ENCODE measurements at places on chromosomes 3 and 15. TPM values are rescaled to one million over a fixed set of nuclear protein-coding genes. Genes with fewer than 3 reads are reported as not detected.
A peak's percentile ranks its signal among the peaks of the same experiment; 100 is the strongest.

Gene SI
- total RNA-seq = not detected

Gene MFN1
- 54.6 TPM for total RNA-seq

Gene GATA2
- 18.6 TPM for total RNA-seq

Gene PLSCR2
- not detected for total RNA-seq

GRCh38 chr3:153768561-153769469 is 352.4 kb upstream of the ARHGEF26 start:
- DNase-seq = peak; percentile 47
- H3K27ac ChIP-seq = no peak overlapping the region
- H3K36me3 ChIP-seq = no peaks in the 10 kb centered on the region
- H3K4me1 ChIP-seq = no peaks in the 10 kb centered on the region
- H3K4me3 ChIP-seq = no peak overlapping the region
- no peaks in the 10 kb centered on the region for H3K27me3 ChIP-seq

DNA sequence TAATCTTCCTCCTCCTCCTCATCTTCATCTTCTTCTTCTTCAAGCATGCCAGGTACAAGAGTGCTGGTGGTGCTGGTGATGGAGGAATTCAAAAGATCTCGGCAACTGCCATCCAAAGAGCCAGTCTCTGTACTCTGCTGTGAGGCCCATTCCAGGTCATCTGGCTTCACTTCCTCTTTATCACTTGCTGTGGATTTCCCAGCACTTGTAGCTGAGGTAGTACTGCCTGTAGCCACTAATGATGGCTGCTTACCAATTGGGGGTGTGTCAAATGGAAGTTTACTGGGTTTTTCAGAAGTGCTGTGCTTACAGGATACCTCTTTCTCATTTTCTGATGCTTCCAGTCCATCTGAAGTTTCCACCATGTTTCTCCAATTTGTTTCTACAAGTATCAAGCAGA is 28.8 kb upstream of the SHC4 start:
- DNase-seq = no peak
- H3K4me3 ChIP-seq = no peak overlapping the region
- H3K4me1 ChIP-seq = no peaks in the 10 kb centered on the region
- no peaks in the 10 kb centered on the region for H3K27me3 ChIP-seq
- no peak overlapping the region for H3K27ac ChIP-seq

DNA sequence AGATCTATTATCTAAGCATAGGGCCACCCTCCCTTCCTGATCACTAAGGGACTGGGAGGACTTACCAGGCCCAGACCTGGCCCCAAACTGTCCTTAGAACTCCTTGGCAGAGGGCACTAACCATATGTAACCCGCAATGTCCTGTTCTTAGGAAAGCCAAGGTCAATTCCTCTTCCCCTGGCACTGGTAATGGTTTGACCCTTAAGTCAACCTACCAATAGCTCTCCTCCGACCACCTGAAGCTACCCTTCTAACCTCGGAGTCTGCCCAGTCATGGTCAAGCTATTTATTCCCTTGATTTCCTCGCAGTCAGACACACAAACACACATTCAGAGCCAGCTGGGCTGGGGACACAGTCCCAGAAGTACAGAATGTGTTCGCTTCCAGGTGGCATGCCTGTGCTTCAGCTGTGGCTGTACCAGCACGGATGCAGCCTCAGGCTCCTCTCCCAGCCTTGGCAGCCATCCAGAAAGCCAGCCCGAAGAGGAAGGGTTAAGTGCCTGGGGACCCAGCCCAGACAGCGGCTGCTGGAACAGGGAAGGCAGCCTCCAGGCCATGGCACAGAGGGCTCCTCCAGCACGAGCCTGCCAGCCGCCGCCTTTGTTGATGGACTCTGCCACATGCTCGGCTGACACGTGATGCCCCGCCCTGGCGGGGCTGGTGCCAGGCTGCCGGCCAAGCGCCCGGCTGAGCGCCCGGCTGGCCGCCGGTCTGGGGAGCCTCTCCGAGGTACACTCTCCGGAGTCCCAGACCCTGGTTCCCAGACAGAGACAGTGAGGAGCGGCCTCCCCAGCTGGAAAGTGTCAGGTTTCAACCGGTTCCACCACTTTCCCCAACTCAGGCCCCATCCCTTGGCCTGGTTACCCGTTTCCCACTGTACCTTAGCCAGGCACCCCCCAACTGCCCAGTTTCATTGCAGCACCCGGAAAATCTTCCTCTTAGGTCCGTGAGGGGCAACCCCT is 5.5 kb downstream of the BMF start:
- no peak for DNase-seq
- H3K27me3 ChIP-seq = no peaks in the 10 kb centered on the region
- peaks cover 81% of the 10 kb centered on the region for H3K4me1 ChIP-seq
- peak overlapping the region; percentile 31 for H3K4me3 ChIP-seq
- H3K36me3 ChIP-seq = no peaks in the 10 kb centered on the region

DNA sequence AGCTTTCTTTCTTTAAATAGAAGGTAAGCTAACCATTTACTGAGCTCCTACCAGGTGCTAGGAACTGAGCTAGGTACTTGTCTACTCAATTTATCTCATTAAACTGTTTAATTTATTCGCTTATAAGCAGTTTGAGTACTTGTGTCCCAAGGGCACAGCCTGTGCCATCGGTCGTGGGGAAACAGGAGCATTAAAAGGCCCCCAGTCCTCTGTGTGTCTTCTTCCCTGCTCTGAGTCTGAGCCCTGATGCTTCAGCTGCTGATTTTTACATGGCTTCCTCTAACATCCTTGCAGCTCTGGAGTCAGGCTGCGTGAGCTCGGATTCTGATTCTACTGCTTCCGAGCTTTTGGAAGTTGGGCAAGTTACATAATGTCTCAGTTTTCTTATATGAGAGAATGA is 239.5 kb downstream of the EDEM1 start:
- no peaks in the 10 kb centered on the region for H3K27me3 ChIP-seq
- DNase-seq = no peak
- H3K4me1 ChIP-seq = no peaks in the 10 kb centered on the region
- H3K4me3 ChIP-seq = no peak overlapping the region
- H3K36me3 ChIP-seq = no peaks in the 10 kb centered on the region

- no peak for DNase-seq
- H3K4me3 ChIP-seq = no peak overlapping the region
- no peak overlapping the region for H3K27ac ChIP-seq
- no peaks in the 10 kb centered on the region for H3K36me3 ChIP-seq
Observed at GRCh38 chr3:158152186-158152585, 42.3 kb downstream of the RSRC1 start.

GRCh38 chr3:178156301-178156700 is 379.9 kb upstream of the KCNMB2 start:
- no peak overlapping the region for H3K4me3 ChIP-seq
- DNase-seq = no peak
- H3K27ac ChIP-seq = no peak overlapping the region
- no peaks in the 10 kb centered on the region for H3K36me3 ChIP-seq

DNA sequence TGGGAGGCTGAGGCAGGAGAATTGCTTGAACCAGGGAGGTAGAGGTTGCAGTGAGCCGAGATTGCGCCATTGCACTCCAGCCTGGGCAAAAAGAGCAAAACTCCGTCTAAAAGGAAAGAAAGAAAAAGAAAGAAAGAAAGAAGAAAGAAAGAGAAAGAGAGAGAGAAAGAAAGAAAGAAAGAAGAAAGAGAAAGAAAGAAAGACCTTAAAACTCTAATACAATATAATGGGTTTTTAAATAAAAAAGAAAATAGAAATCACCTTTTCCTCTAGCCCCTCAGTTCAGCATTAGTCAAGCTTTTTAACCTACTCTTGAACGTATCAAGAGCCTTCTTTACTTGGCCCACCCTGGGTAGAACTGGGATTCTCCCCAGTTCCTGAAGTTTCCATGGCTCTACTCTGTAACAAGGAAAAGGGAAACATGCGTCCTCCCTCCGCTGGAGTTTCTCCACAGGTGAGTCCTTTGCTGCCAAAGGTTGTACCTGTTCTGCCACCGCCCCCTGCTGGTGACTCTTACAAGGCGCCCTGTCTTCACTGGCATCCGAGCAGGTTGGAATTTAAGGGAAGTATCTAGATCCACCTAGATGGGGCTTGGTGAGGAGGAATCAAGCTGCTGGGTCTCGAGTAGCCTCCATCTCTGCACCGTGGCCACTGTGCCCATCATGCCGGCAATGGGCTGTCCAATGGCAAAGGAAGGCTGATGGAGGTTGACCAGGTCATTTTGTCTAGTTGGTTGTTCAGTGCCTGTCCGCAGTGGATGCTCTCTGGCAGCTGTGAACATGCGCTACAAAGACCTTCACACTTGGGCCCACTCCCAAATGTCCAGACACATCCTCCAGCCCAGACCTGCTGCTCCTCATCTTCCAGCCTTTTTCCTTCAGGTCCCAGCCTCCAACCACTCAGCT is 20.6 kb upstream of the EPHB3 start:
- H3K4me1 ChIP-seq = peaks cover 11% of the 10 kb centered on the region
- H3K4me3 ChIP-seq = no peak overlapping the region
- DNase-seq = peak; percentile 86
- H3K36me3 ChIP-seq = no peaks in the 10 kb centered on the region
- no peaks in the 10 kb centered on the region for H3K27me3 ChIP-seq

- DNase-seq = no peak
- H3K4me3 ChIP-seq = no peak overlapping the region
- no peak overlapping the region for H3K27ac ChIP-seq
- H3K27me3 ChIP-seq = 0 out of 2 replicates have a peak, but pooled peaks cover 6% of the 10 kb centered on the region
- H3K36me3 ChIP-seq = no peaks in the 10 kb centered on the region
- H3K4me1 ChIP-seq = no peaks in the 10 kb centered on the region
Observed at GRCh38 chr3:143604402-143605185, 243.7 kb downstream of the SLC9A9 start.

GRCh38 chr3:143831208-143831607 is 17.1 kb downstream of the SLC9A9 start:
- H3K36me3 ChIP-seq = no peaks in the 10 kb centered on the region
- H3K27ac ChIP-seq = no peak overlapping the region

GRCh38 chr3:159840703-159841299 is 147.8 kb upstream of the IL12A start:
- no peak for DNase-seq
- peaks cover 10% of the 10 kb centered on the region for H3K4me1 ChIP-seq
- no peaks in the 10 kb centered on the region for H3K27me3 ChIP-seq
- no peaks in the 10 kb centered on the region for H3K36me3 ChIP-seq
- no peak overlapping the region for H3K4me3 ChIP-seq

DNA sequence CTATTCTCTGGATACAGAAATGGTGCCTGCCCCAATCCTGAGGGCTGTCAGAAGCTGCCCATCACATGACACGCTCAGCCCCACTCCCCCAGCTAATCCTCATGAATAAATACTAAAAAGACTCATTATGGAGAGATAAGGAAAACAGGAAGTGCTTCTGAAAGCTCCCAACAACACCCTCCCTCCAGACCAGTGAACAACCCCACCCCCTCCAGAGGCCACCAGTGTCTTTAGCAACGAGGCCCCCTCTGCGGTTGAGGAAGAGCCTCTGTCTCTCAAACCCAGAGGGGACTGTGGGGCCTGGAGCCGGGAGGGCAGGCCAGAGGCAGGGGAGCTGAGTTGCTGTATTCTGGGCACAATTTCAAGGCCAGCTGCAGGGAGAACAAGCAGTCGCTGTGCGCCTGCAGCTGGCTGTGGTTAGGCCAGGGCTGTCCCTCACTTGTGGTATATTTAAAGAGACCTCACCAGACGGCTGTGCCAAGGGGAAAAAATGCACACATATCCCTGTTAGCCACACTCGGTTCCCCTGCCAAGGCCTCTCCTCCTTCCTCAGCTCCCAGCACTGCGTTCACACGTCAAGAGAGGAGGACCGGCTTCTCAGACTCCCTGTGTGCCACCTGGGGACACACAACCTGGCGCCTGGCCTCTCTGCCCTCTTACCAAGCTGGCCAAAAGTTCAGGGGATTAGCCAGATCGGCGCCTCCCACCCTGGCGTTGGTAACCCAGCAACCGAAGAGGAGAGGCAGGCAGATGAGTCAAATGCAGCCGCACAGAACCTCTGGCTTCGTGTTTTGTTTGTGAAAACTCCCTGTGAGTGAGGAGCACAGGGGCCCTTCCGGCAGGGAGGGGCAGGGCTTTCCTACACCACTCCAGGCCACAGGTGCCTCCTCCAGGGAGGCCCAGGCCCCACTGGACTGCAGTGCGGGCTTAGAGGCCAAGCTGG is 101.2 kb upstream of the ETV5 start:
- peaks cover 11% of the 10 kb centered on the region for H3K4me1 ChIP-seq
- H3K36me3 ChIP-seq = no peaks in the 10 kb centered on the region
- no peak for DNase-seq
- H3K27me3 ChIP-seq = no peaks in the 10 kb centered on the region

GRCh38 chr3:188943591-188943990 is 228.2 kb upstream of the TPRG1 start:
- DNase-seq = no peak
- H3K4me3 ChIP-seq = no peak overlapping the region
- H3K4me1 ChIP-seq = peaks cover 35% of the 10 kb centered on the region
- H3K27ac ChIP-seq = no peak overlapping the region

DNA sequence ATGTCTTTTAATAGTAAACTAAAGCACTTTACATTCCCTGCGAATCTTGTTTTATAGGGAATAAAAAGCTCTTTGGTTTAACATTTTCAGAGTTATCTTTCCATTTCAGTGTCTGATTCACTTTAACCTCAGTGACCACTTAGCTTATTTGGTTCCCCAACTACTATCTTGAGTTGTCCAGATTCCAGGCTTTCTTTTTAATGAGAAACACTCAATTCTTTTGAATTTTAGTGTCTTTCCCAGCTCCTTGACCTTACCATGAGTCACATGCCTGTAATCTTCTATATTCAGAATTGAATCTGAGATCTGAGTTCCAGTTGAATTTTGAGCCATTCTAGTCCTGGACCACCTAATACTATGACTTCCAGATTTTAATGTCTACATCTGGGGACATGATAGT is 144.4 kb downstream of the KCNAB1 start:
- no peaks in the 10 kb centered on the region for H3K27me3 ChIP-seq
- DNase-seq = no peak
- H3K4me3 ChIP-seq = no peak overlapping the region
- H3K27ac ChIP-seq = no peak overlapping the region
- no peaks in the 10 kb centered on the region for H3K4me1 ChIP-seq

DNA sequence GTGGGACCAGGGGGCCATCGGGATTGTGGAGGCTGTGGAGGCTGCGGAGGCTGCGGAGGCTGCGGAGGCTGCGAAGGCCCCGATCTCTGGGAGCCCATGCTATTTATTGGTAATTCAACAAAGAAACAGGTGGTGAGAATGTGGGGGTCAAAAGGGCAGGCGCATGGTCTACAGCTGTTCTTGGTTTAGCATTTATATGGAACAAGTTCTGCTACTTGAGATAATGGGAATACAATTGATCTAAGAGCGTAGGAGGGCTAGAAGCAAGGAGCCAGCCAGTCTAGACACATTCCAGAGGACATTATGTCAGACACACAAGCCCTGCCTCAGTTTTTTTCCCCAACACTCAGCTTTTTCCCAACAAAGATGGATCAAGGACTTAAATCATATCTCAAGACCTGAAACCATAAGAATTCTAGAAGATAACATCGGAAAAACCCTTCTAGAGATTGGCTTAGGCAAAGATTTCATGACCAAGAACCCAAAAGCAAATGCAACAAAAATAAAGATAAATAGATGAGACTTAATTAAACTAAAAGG is 20.1 kb downstream of the C3orf80 start:
- H3K27me3 ChIP-seq = no peaks in the 10 kb centered on the region
- H3K27ac ChIP-seq = no peak overlapping the region
- H3K4me1 ChIP-seq = no peaks in the 10 kb centered on the region
- no peaks in the 10 kb centered on the region for H3K36me3 ChIP-seq
